ENCODE measurements at places on chromosomes 2 and 18.

DNA sequence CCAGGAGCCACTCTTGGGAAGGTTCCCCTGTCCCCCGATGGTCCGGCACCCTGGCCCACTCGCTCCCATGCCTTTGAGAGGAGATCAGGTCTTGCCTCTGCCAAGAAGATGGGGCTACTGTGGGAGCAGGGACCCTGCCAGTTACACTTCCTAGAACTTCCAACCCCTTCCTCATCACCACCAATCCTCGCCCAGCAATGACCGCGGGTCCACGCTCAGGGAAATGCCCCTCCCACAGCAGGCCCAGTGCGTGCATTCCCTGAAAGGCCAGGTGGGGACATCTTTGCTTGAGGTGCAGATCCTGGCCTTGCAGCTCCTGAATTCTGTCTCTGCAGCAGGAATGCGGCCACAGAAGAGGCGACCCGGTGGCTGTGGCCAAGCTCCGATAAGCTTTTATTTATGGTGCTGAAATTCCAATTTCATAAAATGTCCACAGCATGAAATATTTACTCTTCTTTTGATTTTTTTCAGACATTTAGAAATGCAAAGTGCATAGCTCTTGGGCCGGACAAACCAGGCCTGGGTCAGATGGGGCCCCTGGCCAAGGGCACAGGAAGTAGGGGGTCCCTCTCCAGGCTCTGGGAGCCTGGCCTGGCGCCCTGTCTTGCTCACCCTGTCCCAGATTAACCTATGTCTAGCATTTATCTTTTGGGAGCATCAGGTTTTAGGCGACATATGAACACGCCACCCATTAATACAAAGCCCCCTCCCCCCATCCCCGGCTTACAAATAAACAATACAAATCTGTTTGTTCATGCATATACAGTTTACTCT, 29.8 kb downstream of the PXDN start:
- no peak for DNase-seq

- DNase-seq, result no peak
Observed at GRCh38 chr18:34620258-34620861, 89.7 kb upstream of the DTNA start.

DNA sequence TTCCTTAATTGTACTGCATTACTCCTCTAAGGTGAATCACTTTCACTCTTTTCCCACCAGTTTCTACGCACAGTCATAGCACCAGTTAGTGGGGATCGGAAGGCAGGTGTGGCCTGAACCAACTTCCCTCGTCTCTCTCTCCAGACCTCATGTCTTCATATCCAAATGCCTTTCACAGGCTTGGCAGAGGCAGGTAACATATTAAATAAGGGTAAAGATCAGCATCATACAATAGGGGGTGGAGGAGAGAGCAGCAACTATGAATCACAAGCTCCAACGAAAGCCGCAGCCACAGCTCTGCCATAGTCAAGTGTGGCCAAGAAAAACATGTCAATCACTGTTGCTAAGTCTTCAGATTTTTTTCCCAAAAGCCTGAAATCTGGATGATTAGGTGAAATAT, 40.3 kb downstream of the AP1S3 start:
- no peak for DNase-seq

DNA sequence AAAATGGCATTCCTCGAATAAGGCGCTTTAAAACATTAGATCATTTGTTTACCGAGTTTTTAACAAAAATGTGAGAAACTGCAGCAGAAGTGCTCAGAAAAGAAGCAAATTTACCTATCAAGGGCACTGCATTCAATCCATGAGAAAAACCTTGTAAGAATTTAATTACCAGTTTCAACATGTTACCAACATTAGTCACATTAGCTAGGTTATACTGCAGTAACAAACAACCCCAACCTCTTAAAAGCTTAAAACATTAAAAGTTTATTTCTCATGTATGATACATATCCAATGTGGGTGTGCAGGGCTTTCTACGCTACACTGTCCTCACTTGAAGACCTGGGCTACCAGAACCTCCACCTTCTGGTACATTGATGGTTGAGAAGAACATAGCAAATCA, 68.1 kb upstream of the CCBE1 start:
- no peak for DNase-seq

DNA sequence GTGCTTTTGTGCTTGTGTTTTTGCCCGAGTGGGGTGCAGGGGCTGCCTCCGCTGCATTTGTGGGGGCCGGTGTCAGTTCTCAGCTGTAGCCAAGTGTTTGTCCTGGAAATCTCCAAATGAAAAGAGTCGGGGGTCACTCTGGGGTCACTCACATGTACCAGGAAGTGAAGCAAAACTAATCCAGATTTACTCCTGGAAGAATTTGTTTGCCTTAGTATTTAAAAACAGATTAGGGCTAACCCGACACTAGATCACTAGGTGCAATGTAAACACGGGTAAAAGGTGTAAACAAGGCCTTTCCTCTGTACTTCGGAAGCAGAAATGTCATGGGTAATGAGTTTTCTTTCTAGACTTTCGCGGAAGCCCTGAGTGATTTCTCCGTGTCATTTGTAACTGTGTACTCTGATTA, 50.3 kb downstream of the GBX2 start:
- DNase-seq, result no peak

DNA sequence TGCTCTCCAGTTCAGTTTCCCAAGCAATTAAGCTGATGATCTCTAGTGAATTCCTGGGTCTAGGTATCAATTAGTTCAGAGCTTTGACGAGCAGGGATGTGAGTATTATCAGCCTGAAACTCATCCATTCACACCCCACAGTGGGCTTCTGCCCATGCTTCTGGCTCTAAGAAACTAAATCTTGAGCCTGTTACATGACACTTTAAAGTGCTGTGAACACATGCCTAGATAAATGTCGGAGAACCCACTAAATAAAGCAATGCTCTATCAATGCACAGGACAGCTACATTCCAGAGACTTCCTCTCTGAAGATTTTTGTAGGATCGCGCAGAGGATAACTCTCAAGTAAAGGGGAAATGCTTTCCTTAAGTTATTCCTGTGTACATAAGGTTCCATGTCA, 356.5 kb upstream of the TNP1 start:
- no peak for DNase-seq

DNA sequence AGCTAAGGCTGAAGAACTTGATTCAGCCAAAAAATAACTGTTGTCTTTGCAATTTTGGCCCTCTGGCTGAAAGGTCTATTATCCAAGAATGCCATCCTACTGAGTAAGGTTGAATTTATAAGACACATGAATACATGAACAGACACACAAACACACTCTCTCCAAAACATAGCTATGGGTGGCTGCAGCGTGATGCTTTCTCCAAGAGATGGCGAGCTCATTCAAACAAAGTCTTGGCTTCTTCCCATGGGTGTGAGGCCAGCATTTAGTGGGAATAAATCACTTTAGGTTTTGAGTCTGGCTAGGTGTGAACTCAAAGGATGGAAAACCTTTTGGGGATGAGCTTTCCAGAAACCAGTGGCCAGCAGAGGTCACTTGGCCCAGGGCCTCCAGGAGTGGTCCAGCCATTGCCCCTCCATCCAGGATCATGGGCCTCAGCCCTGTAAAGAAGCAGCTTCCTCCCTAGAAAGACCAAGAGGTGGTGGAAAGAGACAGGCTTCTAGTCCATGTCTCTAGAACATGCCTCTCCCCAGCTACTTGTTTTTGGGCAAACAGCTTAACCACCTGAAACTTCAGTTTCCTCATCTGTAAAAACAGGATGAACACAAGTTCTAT, 11.0 kb upstream of the OSR1 start:
- DNase-seq, result no peak

DNA sequence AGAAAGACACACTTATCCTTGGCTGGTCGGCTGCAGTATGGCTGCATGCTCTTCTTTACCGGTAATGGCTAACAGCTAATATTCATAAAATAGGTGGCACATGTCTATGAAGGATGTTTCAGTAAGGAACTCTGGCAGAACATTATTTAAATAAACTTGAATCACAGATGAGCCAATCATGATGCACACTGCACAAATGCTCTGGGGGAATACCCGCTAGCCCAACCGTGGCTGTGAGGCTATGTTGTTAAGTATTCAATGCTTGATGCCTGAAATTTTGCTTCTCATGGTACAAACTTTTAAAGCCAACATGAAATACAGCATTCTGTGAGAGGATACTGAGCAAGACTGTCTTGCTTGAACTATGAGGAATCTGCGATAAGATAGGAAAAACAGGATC, 505.8 kb downstream of the ZEB2 start:
- no peak for DNase-seq

DNA sequence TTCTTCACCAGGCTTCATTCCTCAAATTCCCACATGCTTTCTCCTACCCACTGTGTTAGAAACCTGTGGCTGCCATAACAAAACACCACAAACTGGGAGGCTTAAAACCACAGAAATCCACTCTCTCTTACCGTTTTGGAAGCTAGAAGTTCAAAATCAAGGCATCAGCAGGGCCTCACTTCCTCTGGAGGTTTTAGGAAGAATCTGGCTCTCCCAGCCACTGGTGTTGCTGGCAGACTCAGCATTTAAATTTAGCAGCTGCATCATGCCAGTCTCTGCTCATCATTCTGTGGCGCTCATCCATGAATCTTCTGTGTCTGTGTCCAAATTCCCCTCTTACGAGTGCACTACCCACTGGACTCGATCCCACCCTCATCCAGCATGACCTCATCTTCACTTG, 248.5 kb downstream of the ZNF516 start:
- no peak for DNase-seq

DNA sequence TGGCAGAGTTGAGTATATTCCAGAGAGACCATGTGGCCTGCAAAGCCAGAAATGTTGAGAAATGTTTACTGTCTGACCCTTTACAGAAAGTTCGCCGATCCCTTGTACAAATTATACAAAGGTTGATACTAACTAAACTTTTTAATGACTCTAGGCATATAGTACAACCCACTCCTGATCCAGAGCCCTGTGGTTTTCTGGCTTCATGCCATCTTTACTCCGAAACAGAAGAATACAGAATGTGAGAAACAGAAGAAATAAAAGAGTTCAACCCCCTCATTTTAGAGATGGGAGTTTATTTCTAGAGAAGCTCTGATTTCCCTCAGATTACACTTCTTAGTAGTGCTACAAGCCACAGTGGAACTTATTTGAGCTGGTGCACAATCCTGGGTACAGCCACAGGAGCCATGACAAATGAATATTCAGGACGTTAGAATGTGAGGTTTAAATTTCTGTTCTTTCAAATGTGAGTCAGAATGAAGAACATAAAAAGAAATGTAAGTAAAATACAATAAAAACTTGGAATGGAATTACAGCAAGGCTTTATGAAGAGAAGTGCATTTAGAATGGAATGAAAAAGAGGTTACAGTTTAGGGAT, 38.0 kb upstream of the SMCHD1 start:
- DNase-seq, result no peak

DNA sequence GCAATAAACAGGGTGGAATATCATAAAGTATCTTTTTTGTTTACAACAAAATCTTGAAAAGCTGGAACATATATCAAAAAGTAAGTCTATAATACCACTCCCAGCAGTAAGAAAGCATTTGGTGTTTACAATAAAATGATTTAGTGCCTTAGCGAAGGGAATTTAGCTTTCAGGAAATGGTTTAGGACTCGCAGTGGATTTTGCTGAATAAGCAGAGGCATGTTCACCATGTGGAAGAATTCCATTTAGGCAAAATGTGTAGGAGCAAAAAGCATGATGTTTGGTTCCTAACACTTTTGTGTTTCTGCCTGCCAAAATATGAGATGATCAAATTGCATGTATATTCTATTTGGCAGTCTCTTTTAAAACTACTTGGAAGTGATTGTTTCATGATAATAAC, 163.6 kb downstream of the AGPS start:
- no peak for DNase-seq

GRCh38 chr2:236956031-236956618, 129.6 kb upstream of the COPS8 start:
- no peak for DNase-seq

GRCh38 chr18:45478889-45479288, 136.4 kb upstream of the SLC14A2 start:
- no peak for DNase-seq

DNA sequence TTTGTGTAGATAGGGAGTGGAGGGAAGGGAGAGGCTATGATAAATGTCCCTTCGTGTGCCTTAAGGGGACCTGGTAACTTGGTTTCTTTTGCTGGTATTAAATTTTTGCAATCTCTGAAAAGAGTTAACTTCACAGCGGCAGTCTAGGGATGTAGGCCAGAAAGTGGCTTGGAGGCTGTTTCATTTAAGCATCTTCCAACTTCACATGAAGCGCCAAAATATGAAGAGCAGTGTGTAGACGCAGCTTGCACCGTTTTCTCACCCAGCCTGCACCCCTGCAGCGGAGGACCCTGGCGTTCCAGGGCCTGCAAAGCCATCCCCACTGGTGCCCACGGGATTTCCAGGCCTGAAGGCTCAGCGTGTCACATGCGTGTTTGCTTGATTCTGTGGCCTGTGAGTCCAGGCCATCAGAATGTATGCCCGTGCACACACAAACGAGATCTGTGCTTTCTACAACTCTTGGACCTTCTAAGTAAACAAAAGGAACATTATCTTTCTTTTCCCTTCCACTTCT, 87.2 kb upstream of the EPB41L3 start:
- DNase-seq, result no peak

DNA sequence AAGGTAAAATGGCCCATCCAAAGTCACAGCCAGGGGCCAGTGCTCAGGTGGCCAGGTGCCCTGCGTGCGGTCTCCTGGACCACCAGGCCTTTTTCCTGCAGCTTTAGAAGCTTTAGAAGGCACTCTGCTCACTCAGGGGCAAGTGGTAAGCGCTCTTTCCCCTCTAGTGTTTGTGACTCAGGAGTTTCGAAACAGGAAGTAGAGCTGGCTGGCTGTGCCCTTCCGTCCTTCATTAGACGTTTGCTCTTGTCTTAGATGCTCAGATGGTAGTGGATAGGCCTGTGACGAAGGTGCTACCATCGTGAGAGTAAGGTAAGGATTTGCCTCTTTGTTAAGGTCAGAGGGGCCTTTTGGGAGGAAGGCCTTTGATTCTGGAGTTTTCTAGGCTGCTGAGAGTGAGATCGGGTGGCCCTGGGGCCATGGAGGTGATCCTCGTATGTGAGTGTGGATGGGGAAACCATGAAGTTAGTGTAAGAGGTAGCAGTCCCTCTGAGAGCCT, at the start of gene CASP8:
Gene CASP8, plus strand, starts transcription at position 235 of the 499 bp plus-strand sequence. CDS start 5,951 bp downstream, outside the sequence.
- peak; percentile 23 for DNase-seq

DNA sequence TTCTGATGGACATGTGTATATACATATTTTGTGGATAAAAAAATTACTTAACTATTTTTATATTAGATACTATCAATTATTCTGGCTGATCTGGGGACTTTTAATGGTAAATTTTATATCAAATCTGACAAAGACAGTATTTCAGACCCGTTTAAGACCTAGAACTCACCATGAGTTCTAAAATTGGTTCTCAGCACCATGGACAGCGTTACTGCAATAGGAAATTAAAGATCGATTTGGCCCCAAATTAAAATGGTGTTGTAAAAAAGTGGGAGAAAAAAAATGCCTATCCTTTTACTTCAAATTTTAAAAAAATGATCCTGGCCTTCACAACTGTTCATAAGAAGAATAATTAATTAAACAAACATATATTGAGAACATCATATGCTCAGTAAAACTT, 919 bp upstream of the SCN2A start:
- no peak for DNase-seq

- DNase-seq, result no peak
Observed at GRCh38 chr2:18290386-18290785, 270.1 kb downstream of the RDH14 start.

GRCh38 chr2:171241771-171242170, 81.1 kb upstream of the TLK1 start:
- DNase-seq, result no peak

- no peak for DNase-seq
Observed at GRCh38 chr2:1527153-1527992, 114.1 kb downstream of the TPO start.

GRCh38 chr2:168241746-168242145, 5.6 kb downstream of the STK39 start:
- DNase-seq, result no peak

- no peak for DNase-seq
Observed at GRCh38 chr2:32498306-32498705, 129.5 kb upstream of the TTC27 start.

Data from effector CD8-positive, alpha-beta T cell (primary cell).